ENCODE measurements at places on chromosomes 5 and 9.

- no peak for DNase-seq
Measured at GRCh38 chr5:150789450-150789849, 10.9 kb downstream of the SMIM3 start.

DNA sequence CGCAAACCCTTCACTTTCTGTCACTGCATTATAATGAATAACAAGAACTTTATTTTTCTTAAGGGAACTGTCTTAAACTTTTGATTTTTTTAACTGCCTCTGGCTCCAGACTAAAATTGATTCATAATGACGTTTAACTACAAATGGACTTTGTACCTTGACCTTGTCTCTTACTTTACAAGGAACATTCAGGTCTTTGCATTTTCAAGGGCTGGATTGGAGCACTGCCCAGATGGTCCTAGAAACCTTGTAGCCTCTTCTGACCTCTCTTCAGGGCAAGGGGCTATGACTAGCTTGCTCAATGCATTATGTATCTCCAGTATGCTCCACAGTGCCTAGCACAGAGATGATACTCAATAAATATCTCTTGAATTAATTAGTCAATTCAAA lies 612.6 kb upstream of the CLINT1 start:
- no peak for DNase-seq

GRCh38 chr5:14776602-14777001 lies 95.0 kb downstream of the ANKH start:
- no peak for DNase-seq

- no peak for DNase-seq
Measured at GRCh38 chr5:167982-168660, 23.2 kb upstream of the LRRC14B start.

GRCh38 chr9:31137176-31138160 lies 1247.0 kb upstream of the ACO1 start:
- DNase-seq, result no peak

DNA sequence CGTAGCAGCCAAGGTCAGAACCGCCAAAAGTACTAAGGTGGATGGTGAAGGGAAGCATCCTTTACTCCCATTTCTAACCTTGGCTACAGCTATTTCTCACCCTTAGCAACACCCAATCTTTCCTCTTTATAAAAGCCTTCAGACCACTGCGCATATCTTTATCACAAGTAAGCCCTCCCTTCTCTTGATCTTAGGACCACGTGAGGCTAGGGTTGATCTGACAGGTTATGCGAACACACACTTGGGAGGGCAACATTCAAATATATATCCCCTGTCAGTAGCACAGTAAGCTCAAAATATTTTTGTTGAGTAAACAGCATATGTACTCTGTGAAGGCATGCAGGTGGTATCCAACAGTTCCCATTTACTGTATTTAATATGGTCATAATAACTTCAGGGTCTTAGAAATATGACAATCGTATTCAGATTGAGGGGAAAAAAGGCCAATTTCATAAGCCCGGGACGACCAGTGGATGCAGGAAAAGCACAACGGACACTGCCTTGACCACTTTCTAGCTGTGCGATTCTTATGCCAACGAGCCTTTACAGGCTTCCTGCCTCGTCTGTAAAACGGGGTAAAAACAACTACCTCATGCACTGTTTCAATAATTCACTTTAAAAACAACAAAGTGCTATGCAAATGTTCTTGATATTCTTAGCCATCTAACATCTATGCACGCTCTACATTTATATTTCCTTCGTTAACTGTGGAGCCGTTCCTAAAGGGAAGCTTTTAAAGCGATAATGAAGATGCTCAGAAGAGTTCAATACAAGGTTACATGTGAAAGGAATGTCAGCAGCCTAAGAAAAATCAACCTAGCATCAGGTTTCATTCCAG lies 1.3 kb downstream of the ARSB start:
- no peak for DNase-seq

DNA sequence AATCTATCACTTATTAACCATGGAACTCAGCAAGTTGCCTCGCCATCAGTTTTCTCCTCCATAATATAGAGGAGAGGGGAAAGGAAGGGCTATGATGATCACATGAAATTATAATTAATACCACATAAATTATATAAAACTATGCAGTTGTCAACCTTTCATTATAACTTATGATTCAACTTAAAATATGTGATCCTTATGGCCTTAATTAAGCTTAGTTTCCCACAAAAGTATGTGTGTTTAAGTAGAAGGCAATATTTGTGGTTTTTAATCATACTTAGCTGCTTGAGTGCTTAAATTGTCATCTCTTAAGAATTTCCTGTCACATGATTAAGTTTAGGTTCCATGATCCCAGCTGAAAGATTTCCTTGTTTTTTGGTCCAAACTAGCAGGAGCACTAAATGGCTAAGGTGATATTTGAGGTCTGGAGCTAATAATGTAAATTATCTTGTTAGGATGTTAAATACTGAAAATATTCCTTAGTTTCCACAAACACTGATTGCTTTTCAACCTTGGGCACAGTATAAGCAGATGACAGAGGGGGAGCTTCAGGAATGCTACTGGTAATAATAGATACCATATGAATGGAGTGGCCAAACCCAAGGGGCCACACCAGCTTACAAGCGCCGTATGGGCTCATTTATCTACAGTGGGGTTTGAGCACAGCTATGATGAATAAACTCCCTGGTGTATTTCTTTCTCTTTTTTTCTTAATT lies 26.4 kb upstream of the F2R start:
- DNase-seq, result no peak

DNA sequence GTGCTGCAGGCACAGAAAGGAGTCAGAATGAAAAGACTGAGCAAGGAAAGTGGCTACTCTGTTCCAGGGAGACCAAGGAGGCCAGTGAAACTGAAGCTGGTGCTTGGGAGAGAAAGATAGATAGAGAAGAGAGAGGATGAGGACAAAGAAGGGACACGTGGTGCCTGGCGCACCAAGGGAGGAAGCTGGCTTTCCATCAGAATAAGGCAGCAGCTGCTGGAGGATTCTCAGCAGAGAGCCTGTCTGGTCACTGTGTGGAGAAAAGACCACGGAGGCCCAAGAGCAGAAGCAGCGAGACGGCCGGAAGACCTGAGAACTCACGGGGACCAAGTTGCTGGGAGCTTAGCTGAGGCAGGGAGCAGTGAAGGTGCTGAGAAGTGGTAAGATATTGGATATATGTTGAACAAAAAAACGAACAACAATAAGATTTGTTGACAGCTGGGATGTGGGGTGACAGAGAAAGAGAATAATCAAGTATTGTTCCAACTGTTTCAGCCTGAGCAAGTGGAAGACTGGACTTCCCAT lies 116.1 kb downstream of the SEMA5A start:
- no peak for DNase-seq

DNA sequence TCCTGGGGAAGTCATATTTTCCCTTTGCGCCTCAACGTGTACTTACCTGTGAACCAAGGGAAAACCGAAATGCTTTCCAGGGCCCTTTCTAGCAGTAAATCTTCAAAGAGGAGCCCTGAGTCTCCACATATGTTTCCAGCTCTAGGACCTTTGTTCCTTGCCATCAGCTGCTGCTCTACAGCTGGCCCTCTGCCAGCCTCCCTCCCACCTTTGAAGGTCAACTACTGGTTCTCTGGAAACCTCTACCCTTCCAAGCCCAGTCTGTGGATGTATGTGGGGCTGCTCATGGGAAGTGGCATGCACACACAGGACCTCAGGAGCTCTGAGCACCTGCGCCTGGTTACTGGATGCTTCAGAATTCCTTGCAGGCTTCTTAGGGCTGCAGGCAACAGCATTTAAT lies 117.2 kb downstream of the PSD2 start:
- no peak for DNase-seq

GRCh38 chr5:116964438-116964837 lies 389.8 kb upstream of the SEMA6A start:
- no peak for DNase-seq

DNA sequence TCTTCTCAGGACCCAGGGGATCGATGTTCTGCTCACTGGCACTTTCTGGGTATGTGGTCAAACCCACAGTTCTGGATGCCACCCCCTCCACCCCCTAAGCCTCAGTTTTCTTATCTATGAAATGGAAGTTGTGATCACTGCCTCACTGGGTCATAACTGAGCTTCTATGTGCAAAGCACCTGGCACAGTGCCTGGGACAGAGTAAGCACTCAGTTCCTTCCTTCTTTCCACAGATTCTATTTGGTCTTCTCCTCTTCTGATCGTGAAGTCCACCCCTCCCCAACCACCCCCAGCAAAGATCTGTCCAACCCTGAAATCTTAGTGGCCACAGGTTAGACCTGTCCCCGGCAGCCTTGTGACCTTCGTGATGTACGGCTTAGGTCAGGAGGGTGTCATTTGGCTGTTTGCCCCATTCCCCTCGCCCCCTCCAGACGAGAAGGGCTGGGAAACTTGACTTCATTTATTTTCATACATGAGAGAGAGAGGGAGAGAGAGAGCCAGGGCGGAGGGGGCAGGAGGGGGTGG lies 181.4 kb downstream of the FGF18 start:
- DNase-seq, result no peak

DNA sequence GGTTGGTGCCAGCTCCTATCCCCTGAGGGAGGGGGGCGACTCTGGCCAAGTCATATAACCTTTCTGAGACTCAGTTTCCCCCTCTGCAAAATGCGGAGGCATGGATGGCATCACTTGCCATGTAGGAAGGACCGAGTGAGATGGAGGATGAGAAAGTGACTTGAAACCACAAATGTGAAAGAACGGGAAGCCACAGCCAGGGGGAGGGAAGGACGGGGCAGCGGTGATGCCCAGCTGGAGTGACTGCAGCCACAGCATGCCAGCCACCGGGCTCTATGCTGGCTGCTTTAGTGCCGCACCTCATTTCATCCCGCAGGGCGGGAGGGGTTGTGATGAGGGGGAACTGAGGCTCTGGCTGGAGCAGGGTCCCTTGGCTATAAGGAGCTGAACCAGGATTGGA lies 74.5 kb downstream of the HMCN2 start:
- DNase-seq, result no peak

DNA sequence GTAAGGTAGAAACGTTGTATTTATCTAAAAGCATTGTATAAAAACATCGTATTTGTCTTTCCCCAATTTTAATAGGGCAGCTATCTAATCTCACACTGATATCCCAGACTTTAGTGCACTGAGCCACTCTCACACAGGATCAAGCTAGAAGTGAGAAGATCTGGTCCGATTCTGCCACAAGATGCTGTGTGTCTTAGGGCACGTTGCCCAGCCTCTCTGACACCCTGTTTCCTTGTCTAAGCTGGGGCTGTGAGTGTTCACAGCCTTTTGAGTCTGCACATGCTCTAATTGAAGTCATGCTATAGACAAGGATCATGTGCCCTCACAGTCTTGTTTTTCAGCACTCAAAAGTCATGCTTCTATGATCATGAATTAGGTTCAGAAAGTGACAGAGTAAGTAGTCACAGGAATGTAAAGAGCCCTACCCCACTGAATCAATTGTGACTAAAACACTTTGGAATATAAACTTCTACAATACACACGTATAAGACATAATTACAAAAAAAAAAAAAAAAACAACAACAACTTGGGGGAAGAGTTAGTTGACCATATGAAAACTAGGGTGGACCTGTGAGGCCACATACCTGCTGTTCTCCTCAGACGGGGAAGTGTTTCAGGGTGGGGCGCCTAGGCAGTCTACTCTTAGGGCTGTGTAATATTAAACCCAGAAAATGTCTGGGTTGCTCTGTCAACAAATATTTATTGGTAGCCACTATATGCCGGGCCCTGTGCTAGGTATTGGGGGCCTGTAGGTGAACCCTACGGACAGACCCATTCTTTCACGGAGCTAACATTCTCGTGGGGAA lies 893 bp upstream of the ABLIM3 start:
- DNase-seq, result no peak

DNA sequence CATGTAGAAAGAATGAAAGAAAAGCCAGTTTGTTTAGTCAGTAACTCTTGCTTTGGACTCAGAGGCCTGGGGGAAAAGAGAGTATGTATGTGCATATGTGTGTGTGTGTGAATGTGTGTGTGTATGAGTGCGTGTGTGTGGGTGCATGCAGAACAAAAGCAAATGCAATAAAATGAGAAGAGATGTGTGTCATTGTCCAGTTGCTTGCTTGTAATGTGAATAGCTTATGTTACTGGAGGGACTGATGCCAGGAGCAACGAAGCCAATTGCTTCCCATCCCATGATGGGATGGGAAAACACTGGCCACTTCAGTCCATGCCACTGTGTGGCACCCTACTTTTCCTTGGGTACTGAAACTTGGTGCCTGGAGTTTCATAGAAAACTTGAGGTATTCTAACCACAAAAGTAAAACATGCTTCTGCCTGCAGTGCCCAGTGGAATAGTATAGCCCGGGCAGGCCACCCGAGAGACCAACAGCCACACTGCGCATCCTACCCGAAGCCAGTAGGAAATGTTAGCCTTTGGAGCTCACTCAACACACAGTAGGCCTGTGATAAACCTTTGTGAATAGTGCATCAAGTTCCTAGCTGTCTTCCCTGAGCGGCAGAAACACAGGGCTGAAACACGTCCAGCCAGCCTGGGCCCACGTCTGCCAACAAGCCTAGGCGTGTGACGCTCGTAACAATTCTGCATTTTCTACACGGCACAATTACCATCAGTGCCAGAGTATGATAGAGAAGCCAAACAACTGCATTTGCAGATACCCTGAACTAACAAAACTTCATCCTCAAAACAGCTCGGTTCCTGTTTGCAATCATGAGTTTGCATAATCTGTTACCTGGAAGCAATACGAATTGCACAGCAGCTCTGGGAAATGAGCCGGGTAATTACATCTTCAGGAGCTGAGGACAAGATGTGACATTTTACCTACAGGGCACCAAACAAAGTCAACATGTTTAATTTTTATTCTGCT lies 198.1 kb downstream of the SYK start:
- no peak for DNase-seq

- DNase-seq, result no peak
Measured at GRCh38 chr9:33638391-33638915, 114.4 kb downstream of the ANKRD18B start.

DNA sequence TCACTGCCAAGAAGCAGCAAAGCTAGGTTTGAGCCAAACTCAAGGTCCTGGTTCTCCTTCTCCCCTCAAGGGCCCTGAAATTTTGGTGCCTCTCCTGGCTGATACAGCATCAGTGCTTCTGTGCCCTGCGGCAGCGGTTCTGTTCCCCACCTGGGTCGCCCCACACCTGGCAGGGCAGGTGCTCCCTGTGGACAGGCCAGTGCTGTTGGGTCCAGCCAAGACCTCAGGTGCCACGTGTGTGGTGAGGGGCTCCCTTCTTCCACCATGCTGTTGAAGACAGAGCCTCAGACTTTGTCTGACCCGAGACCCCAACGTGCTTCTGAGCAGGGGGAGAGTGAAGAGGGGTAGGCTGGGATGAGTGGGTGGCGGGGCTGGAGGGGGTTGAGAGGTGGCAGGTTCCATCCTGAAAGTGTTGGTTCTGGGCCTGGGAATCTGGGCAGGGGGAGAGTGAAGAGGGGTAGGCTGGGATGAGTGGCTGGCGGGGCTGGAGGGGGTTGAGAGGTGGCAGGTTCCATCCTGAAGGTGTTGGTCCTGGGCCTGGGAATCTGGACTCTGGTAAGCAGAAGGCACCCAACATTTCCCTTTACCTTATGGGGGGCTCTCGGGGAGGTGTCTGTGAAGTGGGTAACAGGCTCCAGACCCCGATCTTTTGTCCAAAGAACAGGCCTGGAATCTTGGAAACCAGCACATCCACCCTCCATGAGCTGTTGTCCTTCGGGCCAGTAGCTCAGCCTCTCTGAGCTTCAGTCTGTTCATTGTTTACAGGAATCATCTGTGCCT lies 2.3 kb downstream of the PLEKHG4B start:
- no peak for DNase-seq

- DNase-seq, result no peak
Measured at GRCh38 chr9:20137425-20137824, 348.6 kb upstream of the SLC24A2 start.

All from stimulated activated CD8-positive, alpha-beta memory T cell treated with anti-CD3 and anti-CD28 coated beads, Interleukin-7, amount 100 ng/mL, for 4 hours (primary cell).